ENCODE measurements at places on chromosomes 2 and 18.

GRCh38 chr2:8154936-8155335, 526.9 kb upstream of the ID2 start:
- DNase-seq = no peak

DNA sequence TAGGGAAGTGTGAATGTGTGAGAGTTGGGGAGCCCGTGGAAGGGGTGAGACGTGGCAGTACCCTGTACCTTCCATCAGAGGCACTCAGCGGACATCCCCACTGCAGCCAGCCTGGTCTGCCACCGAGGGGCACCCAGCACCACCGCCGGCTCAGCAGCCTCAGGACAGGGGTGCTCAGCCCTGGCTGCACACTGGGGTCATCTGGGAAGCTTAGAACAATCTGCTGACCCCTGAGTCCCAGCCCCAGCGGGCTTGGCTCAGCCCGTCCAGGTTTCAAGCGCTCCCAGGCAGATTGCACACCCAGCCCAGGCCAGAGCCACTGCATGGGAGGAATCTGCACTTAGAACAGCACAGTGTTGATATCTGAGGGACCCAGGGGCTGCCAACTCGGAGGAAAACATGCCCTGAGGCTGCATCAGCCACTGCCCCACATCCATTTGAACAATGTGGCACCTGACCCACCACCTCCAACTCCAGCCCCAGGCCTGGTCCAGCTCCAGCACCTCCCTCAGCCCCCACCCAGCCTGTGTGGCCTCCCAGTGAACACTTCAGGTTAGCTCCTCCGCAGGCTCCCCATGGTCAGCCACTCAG, 147.1 kb upstream of the OTOS start:
- DNase-seq = no peak

GRCh38 chr2:160813506-160813858, 319.9 kb upstream of the RBMS1 start:
- no peak for DNase-seq

GRCh38 chr2:108594132-108594981, 60.1 kb downstream of the LIMS1 start:
- DNase-seq = no peak

DNA sequence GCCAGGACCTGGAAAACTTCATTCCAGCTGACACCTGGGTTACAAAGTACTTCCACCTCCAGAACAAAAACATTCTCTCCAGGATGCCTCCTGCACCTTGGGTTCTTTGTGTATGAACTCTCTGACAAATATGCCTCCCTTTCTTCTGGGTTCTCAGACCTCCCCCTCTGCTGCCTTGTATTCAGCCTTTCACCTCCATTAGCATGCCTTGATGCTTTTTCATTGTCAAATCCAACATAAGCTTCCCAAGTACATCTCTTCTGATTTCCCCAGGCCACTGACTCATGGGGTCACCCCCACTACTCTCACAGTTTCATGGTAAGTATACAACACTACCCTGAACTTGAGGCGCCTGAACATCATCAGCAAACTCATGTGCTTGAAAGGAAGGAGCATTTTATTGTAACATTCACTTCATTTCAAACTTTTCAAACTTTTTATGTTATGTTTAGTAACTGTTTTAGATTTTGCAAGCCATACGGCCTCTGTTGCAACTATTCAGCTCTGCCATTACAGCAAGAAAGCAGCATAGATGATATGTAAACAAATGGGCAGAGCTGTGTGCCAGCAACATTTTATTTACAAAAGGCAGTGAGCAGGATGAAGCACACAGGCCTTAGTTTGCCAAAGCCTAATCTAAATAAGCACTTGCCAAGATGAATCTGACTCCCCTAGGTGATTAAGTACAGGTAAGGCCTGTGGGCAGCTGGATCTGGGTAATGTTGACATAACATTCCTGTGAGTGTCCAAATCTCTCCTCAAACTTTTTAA, 32.5 kb upstream of the MRPS9 start:
- DNase-seq = peak; percentile 84

Measured in NCI-H69 (cell line).